ENCODE measurements at places on chromosomes 3 and 15. TPM values are rescaled to one million over a fixed set of nuclear protein-coding genes. Genes with fewer than 3 reads are reported as not detected.

The UNC45A gene
- total RNA-seq: 68.6 TPM

The VIPR1 gene
- 0.69 TPM for total RNA-seq

The ASB14 gene
- not detected for total RNA-seq

The OSBPL10 gene
- 14.5 TPM for total RNA-seq

The PP2D1 gene
- total RNA-seq: not detected

The ACAN gene
- total RNA-seq: not detected

The ZNF385D gene
- total RNA-seq: not detected

The COL8A1 gene
- 0.08 TPM for total RNA-seq

The PLA1A gene
- total RNA-seq: 0.22 TPM

The GOLGA8H gene
- total RNA-seq: not detected

The MOBP gene
- not detected for total RNA-seq

The C3orf70 gene
- 0.10 TPM for total RNA-seq

- DNase-seq: no peak
Observed at GRCh38 chr3:15502616-15503015, 18.9 kb downstream of the COLQ start.

- no peak for DNase-seq
Observed at GRCh38 chr3:78481050-78481449, 1286.7 kb downstream of the ROBO1 start.

DNA sequence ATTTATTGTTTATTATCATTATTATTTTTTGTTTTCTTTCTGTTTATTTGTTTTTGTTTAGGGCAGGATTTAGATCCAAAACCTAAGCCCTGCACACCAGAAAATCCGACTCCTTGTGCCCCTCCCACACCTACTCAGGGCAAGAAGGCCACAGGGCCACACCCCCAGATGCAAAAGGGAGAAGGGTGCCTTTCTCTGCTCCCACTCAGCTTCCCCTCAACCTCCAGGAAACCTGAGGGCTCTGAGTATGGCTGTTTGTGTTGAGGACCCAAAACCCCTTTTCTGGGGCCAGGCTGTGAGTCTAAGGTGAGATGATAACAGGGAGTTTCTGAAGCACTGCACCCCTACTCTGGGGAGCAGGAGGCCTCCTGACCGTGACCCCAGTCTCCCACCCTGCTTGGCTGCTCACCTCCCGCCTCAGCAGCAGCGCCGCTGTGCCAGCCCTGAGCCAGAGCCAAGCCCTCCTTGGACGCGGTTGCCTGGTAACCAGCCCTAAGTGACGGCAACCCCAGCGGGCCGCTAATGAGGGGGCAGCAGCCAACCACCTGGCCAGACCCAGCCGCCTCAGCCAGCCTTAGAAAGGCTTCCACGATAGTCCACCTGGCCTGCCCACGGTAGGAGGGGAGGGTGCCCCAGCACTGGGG, 6.4 kb upstream of the C15orf39 start:
- no peak for DNase-seq

DNA sequence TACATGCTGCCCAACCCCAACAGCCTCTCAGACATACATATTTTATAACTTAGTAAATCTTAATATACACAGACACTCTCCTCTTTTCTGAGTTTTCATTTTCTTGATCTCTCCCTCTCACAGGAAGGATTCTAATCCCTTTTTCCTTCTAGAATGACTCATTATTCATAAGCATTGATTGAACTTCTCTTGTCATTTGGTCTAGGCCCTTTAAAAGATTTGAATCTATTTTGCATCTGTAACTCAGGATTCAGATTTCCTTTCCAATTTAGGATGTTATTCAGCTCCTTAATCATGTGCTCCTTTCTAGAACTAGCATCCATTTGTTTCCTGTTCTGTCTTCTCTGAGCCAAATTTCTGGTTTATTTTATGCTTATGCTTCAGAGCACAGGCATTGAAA, 624.5 kb upstream of the SGO1 start:
- no peak for DNase-seq

DNA sequence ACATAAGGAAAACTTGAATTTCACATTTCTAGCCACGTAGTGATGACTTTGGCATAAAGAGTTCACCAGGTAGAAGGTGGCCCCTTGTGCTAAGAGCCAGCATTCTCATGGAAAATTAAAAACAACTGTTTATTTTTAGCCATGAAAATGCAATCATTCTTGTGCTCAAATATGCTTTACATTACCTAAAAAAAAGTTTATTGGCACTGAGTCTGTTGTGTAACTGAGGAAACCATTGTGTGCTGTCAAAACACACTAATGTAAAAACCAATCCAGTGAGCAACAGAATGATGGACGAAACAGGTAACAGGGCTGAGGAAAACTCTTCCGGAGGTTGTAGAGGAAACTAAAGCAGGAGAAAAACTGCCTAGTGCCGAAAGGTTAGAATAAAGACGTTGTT, 287.0 kb upstream of the TMC3 start:
- DNase-seq: no peak

GRCh38 chr15:66452971-66453580, 44.5 kb downstream of the SNAPC5 start:
- no peak for DNase-seq

DNA sequence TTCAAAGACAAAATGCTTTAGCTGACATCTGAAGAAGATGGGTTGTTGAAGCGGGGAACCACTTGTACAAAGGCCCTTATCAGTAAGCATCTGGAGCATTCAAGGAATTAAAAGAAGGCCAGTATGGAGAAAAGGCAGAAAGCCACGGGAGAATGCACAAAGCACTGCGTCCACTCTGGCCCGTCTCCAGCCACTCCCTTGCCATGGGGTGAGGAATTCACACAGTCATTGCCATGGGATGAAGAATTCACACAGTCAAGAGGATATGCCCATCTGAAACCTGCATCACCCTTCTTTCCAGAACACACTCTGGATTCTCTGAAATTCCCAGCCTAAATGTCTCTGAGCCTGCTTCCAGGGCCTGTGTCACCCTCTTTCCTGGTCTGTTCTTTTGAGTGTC, 26.7 kb upstream of the STAG1 start:
- DNase-seq: no peak

DNA sequence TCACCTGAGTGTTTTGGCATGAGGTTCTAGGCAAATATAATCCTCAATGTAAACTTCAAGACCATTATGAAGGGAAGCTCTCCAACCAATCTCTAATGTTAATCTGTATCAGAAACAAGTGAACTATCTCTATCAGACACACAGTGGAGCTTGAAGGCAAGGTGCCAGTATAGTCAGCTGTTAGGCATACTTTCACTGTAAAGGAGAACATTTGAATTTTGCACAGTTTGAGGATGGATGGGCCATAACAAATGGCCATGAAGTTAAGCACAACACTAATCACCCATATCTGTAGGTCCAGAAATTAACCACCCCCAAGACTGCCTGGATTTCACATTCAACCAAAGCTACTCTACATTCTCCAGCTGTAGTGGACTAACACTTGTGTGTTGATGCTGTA, 69.1 kb upstream of the LMOD3 start:
- no peak for DNase-seq

- no peak for DNase-seq
Observed at GRCh38 chr3:16516695-16517481, 3.4 kb upstream of the RFTN1 start.

DNA sequence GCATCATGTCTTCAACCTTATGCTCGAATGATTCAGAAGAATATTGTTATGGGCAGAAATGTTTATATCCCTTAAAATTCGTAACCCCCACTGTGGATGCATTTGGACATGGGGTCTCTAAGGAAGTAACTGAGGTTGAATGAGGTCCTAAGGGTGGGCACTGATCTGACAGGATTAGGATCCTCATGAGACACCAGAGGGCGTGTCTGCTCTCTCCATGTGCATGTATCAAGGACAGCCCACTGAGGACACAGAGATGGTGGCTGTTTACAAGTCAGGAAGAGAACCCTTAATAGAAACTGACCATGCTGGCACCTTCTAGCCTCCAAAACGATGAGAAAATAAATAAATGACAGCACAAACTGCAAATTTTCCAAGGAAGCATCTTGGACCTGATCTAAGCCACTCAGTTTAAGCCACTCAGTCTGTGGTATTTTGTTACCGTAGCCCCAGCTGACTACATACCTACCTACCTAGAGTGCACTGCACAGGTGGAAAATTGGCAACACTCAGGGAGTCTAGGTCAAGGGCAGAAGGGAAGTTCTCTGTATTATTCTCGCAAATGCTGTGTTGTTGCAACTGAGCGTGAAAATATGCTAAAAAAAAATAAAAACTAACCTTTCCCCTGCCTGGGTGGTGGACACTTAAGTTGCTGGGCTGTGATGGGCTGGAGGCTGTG, 126.6 kb downstream of the TJP1 start:
- DNase-seq: no peak

- DNase-seq: no peak
Observed at GRCh38 chr3:41751597-41751996, 210.3 kb downstream of the ULK4 start.

- no peak for DNase-seq
Observed at GRCh38 chr3:34258271-34258998, 460.0 kb downstream of the PDCD6IP start.

GRCh38 chr15:90002428-90002844, 1.3 kb downstream of the ZNF710 start:
- DNase-seq: no peak

- DNase-seq: no peak
Observed at GRCh38 chr15:52379395-52380106, 83.9 kb upstream of the MYO5C start.

DNA sequence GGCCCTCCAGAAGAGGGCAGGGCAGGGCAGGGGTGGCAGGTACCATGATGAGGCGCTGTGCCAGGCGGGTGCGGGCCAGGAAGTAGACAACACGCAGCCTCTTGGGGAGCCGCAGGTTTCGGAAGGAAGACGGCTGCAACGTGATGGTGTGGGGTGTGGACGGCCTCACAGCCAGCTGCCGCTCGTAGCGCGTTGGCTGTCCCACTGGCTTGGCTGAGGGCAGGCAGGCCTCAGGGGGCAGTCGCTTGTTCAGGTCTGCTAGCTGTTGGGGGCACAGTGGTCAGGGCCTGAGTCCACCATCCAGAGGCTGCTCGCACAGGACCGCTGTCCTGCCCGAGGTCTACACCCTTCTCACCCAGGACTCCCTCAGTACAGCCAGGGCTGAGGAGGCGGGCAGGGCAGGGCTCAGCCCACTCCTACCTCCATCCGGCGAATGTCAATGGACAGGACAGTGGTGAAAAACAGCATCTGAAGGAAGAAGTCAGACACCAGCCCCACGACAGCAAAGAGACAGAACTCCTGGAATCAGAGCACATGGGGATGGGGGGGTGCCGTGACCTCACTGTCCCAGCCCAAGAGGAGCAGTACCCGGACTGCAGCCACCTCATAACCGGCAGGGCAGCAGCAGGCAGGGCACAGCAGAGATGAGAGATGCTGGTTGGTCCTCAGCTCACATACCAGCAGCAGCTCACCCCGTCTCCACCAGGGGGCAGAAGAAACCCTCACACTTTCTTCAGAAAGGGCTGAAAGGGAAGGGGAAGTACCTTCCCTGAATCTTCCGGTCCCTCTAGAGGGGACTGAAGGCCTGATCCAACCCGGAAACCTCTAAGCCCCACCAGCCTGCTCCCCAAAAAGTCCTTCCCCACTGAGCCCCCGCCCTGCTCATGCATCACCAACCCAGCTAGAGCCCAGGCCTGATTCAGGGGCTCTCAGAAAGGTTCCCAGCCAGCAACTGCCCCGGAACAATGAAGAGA, 40.0 kb downstream of the PTPN23 start:
- DNase-seq: peak; percentile 83

GRCh38 chr3:27721717-27722564, at the start of gene EOMES:
TSS of gene EOMES (minus strand) at chr3:27722323. CDS start at chr3:27722294, 29 bp downstream.
- DNase-seq: peak; percentile 67

GRCh38 chr3:46724424-46724823, 6.8 kb upstream of the PRSS50 start:
- no peak for DNase-seq

GRCh38 chr3:142445816-142446254, 2.0 kb downstream of the XRN1 start:
- peak; percentile 27 for DNase-seq

DNA sequence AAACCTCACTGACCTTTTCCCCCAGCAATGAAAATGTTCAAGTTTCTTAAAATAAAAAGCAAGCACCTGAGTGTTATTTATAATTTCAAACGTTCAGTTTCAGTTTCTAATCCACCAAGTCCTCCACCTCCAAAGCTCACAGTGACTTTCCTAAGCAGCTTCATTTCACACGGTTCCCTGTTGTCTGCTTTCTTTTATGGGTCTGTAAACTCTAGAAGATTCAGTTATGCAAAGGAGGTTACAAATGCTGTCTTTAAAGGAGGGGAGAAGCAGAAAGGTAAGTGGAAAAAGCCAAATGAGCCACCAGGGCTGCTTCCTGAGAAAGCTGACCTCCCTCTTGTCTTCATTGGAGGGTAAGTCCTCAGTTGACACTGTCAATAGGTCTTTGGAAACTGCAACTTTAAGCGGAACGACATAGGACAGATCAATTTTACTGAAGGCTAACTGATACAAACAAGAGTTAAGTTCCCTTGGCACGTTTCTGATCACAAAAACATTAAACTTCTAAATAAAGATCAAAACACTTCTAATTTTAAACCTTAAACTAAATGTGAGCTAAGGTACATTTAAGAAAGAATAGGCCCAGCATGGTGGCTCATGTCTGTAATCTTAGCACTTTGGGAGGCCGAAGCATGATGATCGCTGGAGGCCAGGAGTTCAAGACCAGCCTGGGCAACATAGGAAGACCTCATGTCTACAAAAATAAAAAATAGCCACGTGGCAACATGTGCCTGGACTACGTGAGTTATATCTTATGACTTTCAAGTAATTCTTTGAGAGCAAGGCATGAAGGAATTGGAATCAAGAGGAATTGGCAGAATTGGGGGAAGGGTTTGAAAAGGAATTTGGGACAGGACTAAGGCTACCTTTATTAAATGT, 151.9 kb upstream of the UBE2E1 start:
- DNase-seq: no peak

GRCh38 chr3:59444294-59444671, 394.5 kb upstream of the CFAP20DC start:
- DNase-seq: no peak

GRCh38 chr3:31403197-31403596, 129.5 kb upstream of the STT3B start:
- DNase-seq: no peak

DNA sequence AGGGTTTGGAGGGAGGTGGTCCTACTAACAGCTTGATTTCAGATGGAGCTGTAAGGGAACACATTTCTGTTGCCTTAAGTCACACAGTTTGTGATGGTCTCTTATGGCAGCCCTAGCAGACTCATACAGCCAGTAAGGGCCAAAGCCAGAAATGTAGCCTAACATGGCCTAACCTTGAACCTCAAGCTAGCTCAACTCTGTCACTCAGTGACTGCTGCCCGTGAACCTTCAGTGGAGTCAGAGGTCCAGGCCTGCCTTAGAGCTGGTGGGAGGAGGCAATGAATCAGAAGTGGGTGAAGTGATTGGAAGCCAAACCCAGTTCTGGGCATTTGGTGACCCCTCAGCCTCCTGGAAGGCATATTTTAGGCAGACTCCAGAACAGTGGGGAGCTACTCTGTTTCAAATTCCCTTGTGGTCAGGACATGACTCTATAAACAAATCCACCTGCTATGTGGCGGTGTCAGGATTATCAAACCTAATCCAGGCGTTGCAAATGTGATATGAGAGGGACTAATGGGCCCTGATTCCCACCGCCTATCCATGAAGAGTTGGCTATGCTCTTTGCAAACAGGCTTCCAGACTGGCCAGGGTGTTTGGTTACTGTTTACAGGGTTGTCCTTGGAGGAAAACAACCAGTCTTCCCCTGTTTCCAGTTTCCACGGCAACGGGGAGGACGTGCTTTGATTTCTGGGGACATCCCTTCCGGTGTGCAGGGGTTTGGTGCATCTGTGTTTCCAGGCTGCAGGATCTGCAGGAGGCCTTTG, 105.9 kb upstream of the AGBL1 start:
- no peak for DNase-seq

- DNase-seq: no peak
Observed at GRCh38 chr3:127803619-127804018, 18.7 kb downstream of the MGLL start.
